ENCODE measurements at places on chromosomes 3 and 15.

DNA sequence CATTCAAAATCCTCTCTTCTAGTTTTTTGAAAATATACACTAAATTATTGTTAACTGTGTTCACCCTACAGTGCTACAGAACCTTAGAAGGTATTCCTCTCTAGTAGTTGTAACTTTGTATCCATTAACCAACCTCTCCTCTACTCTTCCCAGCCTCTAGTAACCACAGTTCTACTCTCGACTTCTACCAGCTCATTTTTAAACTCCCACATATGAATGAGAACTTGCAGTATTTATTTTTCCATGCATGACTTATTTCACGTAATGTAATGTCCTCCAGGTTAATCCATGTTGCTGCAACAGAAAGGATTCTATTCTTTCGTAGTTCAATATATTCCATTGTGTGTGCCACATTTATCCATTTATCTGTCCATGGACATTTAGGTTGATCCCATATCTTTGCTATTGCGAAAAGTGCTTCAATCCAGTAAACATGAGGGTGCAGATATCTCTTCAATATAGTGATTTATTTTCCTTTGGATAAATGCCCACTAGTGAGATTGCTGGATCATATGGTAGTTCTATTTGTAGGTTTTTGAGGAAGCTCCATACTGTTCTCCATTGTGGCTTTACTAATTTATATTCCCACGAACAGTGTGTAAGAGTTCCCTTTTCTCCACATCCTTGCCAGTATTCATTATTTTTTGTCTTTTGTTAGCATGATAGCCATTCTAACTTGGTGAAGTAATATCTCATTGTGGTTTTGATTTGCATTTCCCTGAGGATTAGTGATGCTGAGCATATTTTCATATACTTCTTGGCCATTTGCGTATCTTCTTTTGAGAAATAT, 113.7 kb upstream of the SMAD3 start:
- no peak for DNase-seq
- H3K36me3 ChIP-seq, result no peaks in the 10 kb centered on the region
- H3K4me1 ChIP-seq, result peaks cover 4% of the 10 kb centered on the region
- no peak overlapping the region for H3K27ac ChIP-seq
- H3K4me3 ChIP-seq, result no peak overlapping the region
- peaks cover 6% of the 10 kb centered on the region for H3K27me3 ChIP-seq

GRCh38 chr3:196194542-196194915, 16.7 kb downstream of the ZDHHC19 start:
- H3K4me3 ChIP-seq, result no peak overlapping the region
- H3K36me3 ChIP-seq, result no peaks in the 10 kb centered on the region
- peak; percentile 76 for DNase-seq

GRCh38 chr3:174330303-174330702, 528.8 kb upstream of the NAALADL2 start:
- no peak overlapping the region for H3K4me3 ChIP-seq
- no peaks in the 10 kb centered on the region for H3K4me1 ChIP-seq
- no peaks in the 10 kb centered on the region for H3K36me3 ChIP-seq

- no peak overlapping the region for H3K4me3 ChIP-seq
- no peaks in the 10 kb centered on the region for H3K4me1 ChIP-seq
- no peak overlapping the region for H3K27ac ChIP-seq
- no peaks in the 10 kb centered on the region for H3K27me3 ChIP-seq
- no peak for DNase-seq
- H3K36me3 ChIP-seq, result no peaks in the 10 kb centered on the region
These were observed 367.0 kb upstream of the UBE2E2 start for GRCh38 chr3:22836131-22836530.

DNA sequence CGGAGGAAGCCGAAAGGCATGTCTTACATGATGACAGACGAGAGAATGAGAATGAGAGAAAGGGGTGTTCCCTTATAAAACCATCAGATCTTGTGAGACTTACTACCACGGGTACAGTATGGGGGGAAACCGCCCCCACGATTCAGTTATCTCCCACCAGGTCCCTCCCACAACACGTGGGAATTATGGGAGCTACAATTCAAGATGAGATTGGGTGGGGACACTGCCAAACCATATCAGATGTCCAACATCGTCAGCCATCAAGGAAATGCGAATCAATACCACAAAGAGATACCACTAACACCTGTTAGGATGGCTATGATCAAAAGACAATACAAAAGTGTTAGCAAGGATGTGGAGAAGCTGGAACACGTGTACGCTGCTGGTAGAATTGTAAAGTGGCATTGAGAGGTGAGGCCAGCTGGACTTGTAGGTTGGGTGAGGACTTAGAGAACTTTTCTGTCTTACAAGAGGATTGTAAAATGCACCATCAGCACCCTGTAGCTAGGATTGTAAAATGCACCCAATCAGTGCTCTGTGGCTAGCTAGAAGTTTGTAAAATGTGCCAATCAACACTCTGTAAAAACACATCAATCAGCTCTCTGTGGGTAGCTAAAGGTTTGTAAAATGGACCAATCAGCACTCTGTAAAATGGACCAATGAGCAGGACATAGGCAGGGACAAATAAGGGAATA, 37.5 kb downstream of the VGLL4 start:
- H3K36me3 ChIP-seq, result peaks cover 22% of the 10 kb centered on the region
- H3K27ac ChIP-seq, result peak overlapping the region; percentile 37
- H3K4me1 ChIP-seq, result peaks cover 16% of the 10 kb centered on the region
- H3K4me3 ChIP-seq, result no peak overlapping the region
- DNase-seq, result no peak
- no peaks in the 10 kb centered on the region for H3K27me3 ChIP-seq

- no peaks in the 10 kb centered on the region for H3K27me3 ChIP-seq
- no peak overlapping the region for H3K4me3 ChIP-seq
- DNase-seq, result no peak
- H3K27ac ChIP-seq, result no peak overlapping the region
- H3K36me3 ChIP-seq, result no peaks in the 10 kb centered on the region
- H3K4me1 ChIP-seq, result no peaks in the 10 kb centered on the region
These were observed 39.6 kb upstream of the LAMP3 start for GRCh38 chr3:183202004-183202722.

GRCh38 chr3:63862804-63863149, 828 bp downstream of the THOC7 start:
- H3K4me1 ChIP-seq, result peaks cover 35% of the 10 kb centered on the region
- H3K36me3 ChIP-seq, result peaks cover 5% of the 10 kb centered on the region
- H3K4me3 ChIP-seq, result peak overlapping the region; percentile 85
- H3K27ac ChIP-seq, result peak overlapping the region; percentile 88
- DNase-seq, result no peak
- no peaks in the 10 kb centered on the region for H3K27me3 ChIP-seq

DNA sequence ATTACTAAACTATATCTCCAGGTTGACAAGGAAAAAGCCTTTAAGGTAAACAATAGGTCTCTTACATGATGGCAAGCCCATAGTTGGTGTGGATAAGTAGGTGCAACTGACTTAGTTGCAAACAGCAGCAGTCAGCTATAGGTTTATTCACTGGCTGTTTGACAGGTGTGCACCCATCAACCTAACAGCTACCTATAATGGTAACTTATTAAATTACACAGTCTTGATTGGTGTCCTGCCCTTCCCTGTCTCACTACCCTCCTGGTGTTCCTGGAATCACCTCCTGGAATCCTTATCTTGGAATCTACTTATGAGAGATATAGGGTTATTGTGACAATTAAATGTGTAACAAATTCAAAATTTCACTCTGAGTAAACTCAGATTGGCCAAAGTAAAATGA, 467.8 kb upstream of the UBE2E2 start:
- H3K27me3 ChIP-seq, result no peaks in the 10 kb centered on the region
- H3K27ac ChIP-seq, result no peak overlapping the region
- DNase-seq, result no peak
- no peaks in the 10 kb centered on the region for H3K4me1 ChIP-seq
- no peak overlapping the region for H3K4me3 ChIP-seq

DNA sequence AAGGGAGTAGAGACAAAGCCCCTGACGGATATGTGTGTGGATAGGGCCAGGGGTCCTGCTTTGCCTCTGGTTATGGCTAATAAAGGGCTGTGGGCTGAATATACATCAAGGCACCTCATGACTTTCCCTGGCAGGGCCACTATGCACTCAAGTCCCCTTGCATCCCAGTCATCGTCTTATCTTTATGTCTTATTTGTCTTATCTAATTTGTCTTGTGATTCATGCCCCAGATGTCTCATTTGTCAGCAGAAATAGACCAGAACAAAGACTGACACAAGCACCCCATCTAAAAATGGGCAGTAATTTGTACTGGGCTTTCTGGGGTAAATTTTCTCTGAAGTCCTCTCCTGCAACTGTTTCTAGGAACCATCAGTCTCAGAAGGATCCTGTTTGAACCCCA, 68.6 kb downstream of the ITGA11 start:
- H3K36me3 ChIP-seq, result no peaks in the 10 kb centered on the region
- peak overlapping the region; percentile 35 for H3K27ac ChIP-seq
- H3K4me3 ChIP-seq, result no peak overlapping the region
- H3K4me1 ChIP-seq, result peaks cover 60% of the 10 kb centered on the region

- H3K27me3 ChIP-seq, result no peaks in the 10 kb centered on the region
- no peak for DNase-seq
- no peaks in the 10 kb centered on the region for H3K36me3 ChIP-seq
- H3K4me1 ChIP-seq, result no peaks in the 10 kb centered on the region
These were observed 17.5 kb upstream of the FNDC3B start for GRCh38 chr3:172021859-172022258.

- H3K36me3 ChIP-seq, result peaks cover 56% of the 10 kb centered on the region
- DNase-seq, result no peak
- H3K4me3 ChIP-seq, result no peak overlapping the region
- no peaks in the 10 kb centered on the region for H3K27me3 ChIP-seq
- H3K27ac ChIP-seq, result peak overlapping the region; percentile 69
- peaks cover 7% of the 10 kb centered on the region for H3K4me1 ChIP-seq
These were observed 69.6 kb downstream of the CHSY1 start for GRCh38 chr15:101182215-101182614.

DNA sequence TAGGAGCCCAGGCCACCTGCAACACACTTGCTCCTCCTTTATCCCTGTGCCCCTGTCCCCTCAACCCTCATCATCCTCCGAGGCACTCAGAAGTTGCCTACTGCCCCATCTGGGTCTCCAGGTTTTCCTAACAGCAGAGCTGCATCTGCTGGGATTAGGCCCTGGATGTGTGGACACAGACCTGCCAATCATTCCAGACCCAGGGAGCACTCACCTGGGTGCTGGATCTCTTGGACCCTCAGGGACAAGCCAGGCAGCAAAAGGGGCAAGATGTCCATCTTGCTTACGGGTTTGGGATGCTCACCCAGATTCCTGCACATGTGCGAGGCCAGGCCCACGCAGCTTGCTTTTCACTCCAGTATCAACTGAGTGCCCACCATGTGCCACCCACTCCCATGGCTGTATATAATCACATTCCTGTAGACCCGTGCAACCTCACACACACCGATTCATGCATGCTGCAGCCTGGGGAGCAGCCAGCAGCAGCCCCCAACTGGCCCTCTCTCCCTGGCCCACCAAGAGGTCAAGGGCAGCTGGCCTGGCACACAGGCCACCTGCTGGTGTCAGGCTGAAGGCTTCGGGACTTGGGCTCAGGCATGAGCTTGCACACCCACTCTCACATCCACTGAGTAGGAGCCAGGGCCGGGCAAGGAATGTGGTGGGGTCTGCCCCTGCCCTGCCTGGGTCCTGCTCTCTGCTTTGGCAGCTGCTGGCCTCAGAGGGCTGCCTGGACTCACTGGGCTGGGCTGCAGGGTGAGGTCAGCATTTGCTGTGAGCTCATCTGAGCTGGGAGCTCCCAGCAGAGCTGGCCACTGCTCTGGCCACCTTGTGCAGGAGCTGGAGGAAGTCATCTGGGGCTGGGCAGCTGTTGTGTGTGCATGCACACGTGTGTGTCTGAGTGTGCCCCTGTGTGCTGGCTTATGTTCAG, 14.9 kb downstream of the PRKCD start:
- H3K4me3 ChIP-seq, result no peak overlapping the region
- H3K36me3 ChIP-seq, result peaks cover 10% of the 10 kb centered on the region
- H3K27me3 ChIP-seq, result no peaks in the 10 kb centered on the region
- H3K27ac ChIP-seq, result no peak overlapping the region

GRCh38 chr15:78620021-78620526, 722 bp downstream of the CHRNA3 start:
- no peak overlapping the region for H3K27ac ChIP-seq
- no peaks in the 10 kb centered on the region for H3K36me3 ChIP-seq
- peaks cover 10% of the 10 kb centered on the region for H3K4me1 ChIP-seq
- peaks cover 39% of the 10 kb centered on the region for H3K27me3 ChIP-seq
- peak overlapping the region; percentile 27 for H3K4me3 ChIP-seq

- no peak overlapping the region for H3K4me3 ChIP-seq
- DNase-seq, result no peak
- no peaks in the 10 kb centered on the region for H3K4me1 ChIP-seq
- H3K27me3 ChIP-seq, result no peaks in the 10 kb centered on the region
- H3K27ac ChIP-seq, result no peak overlapping the region
These were observed 40.9 kb upstream of the RGMA start for GRCh38 chr15:93129702-93130488.

DNA sequence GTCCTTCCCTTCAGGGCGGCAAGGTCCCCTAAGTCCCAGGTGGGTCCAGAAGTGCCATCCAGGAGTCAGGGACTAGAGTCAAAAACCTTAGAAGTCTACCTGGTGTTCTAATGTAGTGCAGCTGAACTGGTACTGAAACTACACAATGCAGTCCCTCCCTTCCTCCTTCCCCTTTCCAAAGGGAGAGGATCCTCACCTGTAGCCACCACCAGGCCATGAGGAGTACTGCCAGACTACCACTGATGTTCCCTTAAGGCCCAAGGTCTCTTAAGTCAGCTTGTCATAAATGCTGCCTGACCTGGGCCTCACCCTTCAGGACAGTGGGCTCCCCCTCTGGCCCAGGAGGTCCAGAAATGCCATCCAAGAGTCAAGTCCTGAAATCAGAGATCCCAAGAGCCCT, 98.9 kb downstream of the ULK4 start:
- no peaks in the 10 kb centered on the region for H3K4me1 ChIP-seq
- DNase-seq, result no peak
- no peak overlapping the region for H3K27ac ChIP-seq
- no peak overlapping the region for H3K4me3 ChIP-seq

- no peak for DNase-seq
- no peak overlapping the region for H3K27ac ChIP-seq
- no peaks in the 10 kb centered on the region for H3K36me3 ChIP-seq
- H3K4me3 ChIP-seq, result no peak overlapping the region
- H3K27me3 ChIP-seq, result no peaks in the 10 kb centered on the region
These were observed 5.2 kb downstream of the ARPP19 start for GRCh38 chr15:52563501-52564060.

- no peak overlapping the region for H3K27ac ChIP-seq
- DNase-seq, result no peak
- H3K4me1 ChIP-seq, result no peaks in the 10 kb centered on the region
- no peaks in the 10 kb centered on the region for H3K27me3 ChIP-seq
- no peak overlapping the region for H3K4me3 ChIP-seq
- H3K36me3 ChIP-seq, result no peaks in the 10 kb centered on the region
These were observed 139.4 kb downstream of the LRRC28 start for GRCh38 chr15:99390667-99391066.

GRCh38 chr15:94670438-94671034, 439.2 kb downstream of the MCTP2 start:
- H3K4me3 ChIP-seq, result no peak overlapping the region
- peak overlapping the region; percentile 72 for H3K27ac ChIP-seq
- peaks cover 8% of the 10 kb centered on the region for H3K4me1 ChIP-seq
- no peaks in the 10 kb centered on the region for H3K27me3 ChIP-seq
- H3K36me3 ChIP-seq, result no peaks in the 10 kb centered on the region

Measured in spleen (tissue), 13 donors.